RPMI7951 (cell line): ENCODE measurements at places on chromosomes 16 and 17. TPM values are rescaled to one million over a fixed set of nuclear protein-coding genes. Genes with fewer than 3 reads are reported as not detected.

The CRHR1 gene
- total RNA-seq = not detected in 2 replicates

The OR4D1 gene
- total RNA-seq = not detected in 2 replicates

DNA sequence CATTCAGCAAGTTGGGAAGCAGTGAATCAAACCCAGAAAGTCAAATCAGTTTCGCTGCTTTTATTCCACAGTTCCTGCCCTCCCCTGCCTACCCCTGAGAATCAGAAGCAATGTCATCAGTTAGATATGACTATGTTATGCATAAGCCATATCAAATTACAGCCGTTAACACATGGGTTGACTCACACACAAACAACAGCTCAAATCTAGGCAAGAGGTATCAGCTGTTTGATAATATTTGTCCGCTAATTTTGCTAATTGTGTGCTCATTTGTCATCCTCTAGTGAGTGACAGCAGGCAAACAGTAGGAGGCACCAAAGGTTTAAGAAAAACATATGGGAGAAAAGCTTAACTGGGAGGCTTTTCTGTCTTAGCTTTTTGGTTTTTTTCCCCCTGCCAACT lies 327.4 kb upstream of the CCL2 start:
- peak; percentile 18 for DNase-seq

The PIPOX gene
- 10.0 and 11.7 TPM in 2 replicates for total RNA-seq

The PLLP gene
- total RNA-seq = 0.24 and 2.1 TPM in 2 replicates

- DNase-seq = no peak
Measured at GRCh38 chr17:33055171-33055611, 63.5 kb downstream of the SPACA3 start.

DNA sequence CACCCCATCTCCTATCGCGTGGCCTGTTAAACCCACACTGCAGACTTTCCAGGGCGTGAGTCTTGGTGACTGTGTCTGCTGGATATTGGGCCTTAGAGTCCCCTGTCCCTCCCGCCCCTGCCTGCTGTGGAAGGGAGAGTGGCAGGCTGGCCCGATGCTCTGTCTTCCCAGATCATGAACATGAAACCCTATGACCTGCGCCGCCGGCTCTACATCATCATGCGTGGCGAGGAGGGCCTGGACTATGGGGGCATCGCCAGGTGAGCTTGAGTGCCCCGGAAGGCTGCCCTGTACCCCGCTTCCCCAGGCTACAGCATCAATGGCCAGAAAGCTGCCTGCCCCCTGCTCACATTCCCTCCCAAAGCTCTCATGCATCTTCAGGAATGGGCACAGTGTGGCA lies 19.5 kb upstream of the CLEC18A start:
- no peak for DNase-seq

The KRT33A gene
- not detected in 2 replicates for total RNA-seq

- no peak for DNase-seq
Measured at GRCh38 chr16:27284865-27285675, 16.5 kb upstream of the NSMCE1 start.

GRCh38 chr16:53537626-53538025 lies 34.6 kb upstream of the AKTIP start:
- no peak for DNase-seq

GRCh38 chr16:46688654-46689364 lies at the start of gene VPS35:
TSS of gene VPS35 (minus strand) at chr16:46689178. CDS start at chr16:46689133, 45 bp downstream.
- DNase-seq = peak; percentile 98

DNA sequence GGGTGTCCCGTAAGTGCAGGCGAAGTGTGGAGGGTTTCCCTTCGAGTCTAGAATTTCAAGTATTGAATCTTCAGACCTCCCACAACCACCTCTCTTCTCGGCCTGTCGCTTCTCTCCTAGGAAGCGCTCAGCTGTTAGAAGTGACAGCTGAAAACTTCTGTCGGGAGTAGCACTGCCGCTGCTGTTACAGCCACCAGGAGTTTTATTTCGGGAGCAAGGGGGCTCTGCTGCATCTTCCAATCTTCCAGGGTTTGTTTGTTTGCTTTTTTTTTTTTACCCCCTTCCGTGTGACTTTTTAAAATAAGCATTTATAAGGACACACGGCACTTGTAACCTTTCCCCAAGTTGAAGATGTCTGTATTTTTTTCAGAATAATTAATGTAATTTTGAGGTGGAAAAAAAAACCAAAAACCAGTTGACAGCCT lies 767 bp downstream of the RPS6KB1 start:
- peak; percentile 29 for DNase-seq

The IGF2BP1 gene
- total RNA-seq = 4.0 and 5.0 TPM in 2 replicates

- DNase-seq = no peak
Measured at GRCh38 chr17:62882878-62883277, 74.8 kb upstream of the MARCHF10 start.

- no peak for DNase-seq
Measured at GRCh38 chr16:62760398-62760797, 724.2 kb upstream of the CDH8 start.

DNA sequence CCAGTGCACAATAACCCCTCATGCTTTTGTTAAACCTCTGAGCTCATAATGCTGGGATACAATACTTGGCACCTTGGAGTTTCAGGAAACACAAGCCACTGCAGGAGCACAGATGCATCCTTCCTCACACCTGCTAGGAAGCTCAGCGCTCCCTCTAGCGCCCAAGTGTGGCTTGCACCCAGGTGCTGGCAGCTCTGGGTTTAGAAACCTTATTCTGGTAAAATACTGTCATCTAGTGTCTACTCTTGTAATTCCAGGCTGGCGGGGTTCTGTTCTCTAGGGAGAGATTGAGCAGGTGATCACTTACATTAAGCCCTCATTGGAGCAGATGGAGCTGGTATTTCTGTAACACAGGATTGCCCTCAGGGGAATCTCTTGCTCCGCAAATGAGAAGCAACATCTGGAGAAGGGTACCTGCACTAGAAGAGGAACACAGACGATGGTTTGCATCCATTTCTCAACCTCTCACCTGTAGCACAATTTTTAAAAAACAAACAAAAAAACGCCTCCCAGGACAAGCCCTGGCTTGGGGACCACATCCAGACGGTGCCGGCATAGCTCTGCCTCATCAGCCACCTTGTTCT lies 1.5 kb downstream of the CCL1 start:
- DNase-seq = peak; percentile 81

DNA sequence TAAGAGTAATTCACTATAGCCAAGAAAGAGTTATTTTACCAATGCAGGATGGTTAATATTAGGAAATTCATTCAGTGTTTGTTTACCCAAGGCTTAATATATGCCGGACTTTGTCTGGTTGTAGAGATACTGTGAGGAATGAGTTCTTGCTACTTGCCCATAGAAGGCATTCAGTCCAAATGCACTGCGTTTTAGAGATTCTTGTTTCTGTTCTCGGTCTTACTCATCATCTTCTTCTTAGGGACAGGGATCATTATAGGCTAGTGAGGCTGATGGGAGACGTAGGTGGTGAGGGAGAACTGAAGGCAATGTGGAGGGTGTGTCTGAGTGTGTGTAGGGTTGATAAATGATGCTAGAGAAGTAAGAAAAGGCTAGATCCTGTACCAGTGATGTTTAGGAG lies 90.7 kb downstream of the OR1D5 start:
- no peak for DNase-seq

DNA sequence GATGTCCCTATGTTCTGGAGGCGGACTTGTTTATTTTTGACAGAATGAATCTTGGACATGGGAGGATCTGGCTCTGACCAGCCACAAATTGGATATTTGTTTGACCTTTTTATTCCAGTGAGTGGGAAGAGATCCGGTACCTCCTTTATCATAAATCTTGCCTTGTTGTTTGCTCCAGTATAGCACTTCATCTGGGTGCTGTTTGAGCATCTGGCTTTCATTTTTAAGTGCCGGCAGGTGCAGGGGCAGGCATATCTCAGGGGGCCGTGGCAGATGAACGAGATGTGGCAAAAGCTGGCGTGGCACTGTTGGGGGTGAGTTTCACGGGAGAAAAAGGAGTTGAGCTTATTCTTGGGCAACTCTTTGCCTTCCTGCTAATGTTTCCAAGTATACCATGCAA lies 37.8 kb downstream of the MSI2 start:
- DNase-seq = no peak

The MMP15 gene
- 2.6 and 7.7 TPM in 2 replicates for total RNA-seq

The RAB26 gene
- 0.20 and 0.72 TPM in 2 replicates for total RNA-seq

The ALOX15B gene
- not detected in 2 replicates for total RNA-seq

GRCh38 chr16:87012954-87013938 lies 303.9 kb downstream of the C16orf95 start:
- no peak for DNase-seq

GRCh38 chr16:23700509-23700908 lies 12.5 kb downstream of the ERN2 start:
- DNase-seq = no peak

- DNase-seq = no peak
Measured at GRCh38 chr16:83392743-83393142, 415.0 kb upstream of the HSBP1 start.

- peak; percentile 14 for DNase-seq
Measured at GRCh38 chr17:57355090-57355859, 99.0 kb downstream of the MSI2 start.

- DNase-seq = no peak
Measured at GRCh38 chr16:10624527-10624926, 44.1 kb upstream of the EMP2 start.

The OR1A1 gene
- not detected in 2 replicates for total RNA-seq

GRCh38 chr16:760545-761343 lies at the start of gene MSLN:
TSS of gene MSLN (plus strand) at chr16:760734. CDS start at chr16:762681, 1,947 bp downstream.
- DNase-seq = no peak

DNA sequence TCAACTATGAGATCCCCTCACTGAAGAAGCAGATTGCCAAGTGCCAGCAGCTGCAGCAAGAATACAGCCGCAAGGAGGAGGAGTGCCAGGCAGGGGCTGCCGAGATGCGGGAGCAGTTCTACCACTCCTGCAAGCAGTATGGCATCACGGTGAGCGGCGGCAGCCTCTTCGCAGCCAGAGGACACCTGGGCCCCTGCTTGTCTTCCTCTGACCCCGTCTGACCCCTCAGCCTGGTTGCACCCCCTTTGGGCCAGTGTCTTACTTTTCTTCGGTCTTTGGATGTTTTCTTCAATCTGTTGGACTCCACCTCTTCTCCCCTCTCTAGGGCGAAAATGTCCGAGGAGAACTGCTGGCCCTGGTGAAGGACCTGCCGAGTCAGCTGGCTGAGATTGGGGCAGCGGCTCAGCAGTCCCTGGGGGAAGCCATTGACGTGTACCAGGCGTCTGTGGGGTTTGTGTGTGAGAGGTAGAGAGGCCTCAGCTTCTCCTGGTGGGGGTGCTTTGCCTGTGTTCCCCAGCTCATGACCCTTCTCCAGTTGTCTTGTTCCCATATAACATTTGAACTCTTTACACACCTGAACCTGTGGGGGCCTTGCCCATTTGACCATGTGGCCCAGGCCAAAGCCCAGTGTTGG lies 4.4 kb downstream of the CDK5RAP3 start:
- DNase-seq = no peak

DNA sequence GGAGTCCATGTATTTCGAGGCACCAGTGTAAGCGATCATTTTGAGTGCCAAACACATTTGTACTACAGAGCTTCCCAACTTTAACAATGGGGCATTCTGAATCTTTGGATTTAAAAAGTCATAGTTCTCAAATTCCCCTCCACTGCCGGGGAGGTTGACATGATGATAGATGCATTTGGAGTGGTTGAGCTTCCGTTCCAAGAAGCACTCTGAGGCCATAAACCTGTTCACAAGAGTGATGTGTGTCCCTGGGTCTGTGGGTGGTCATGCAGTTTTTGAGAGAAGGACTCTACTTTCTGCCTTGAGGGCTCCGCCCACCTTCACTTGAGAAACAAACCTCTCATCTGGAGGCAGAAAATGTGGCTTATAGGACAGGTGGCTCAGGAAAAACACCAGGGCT lies 43.7 kb downstream of the IRX5 start:
- no peak for DNase-seq

- no peak for DNase-seq
Measured at GRCh38 chr17:36682773-36683172, 81.4 kb downstream of the MRM1 start.

GRCh38 chr16:72705801-72706200 lies 342.1 kb downstream of the ZFHX3 start:
- DNase-seq = no peak

GRCh38 chr17:78267253-78268073 lies 36.0 kb downstream of the TMEM235 start:
- no peak for DNase-seq

The AOC3 gene
- 0.10 TPM in 1 of 2 replicates, not detected in the other for total RNA-seq

DNA sequence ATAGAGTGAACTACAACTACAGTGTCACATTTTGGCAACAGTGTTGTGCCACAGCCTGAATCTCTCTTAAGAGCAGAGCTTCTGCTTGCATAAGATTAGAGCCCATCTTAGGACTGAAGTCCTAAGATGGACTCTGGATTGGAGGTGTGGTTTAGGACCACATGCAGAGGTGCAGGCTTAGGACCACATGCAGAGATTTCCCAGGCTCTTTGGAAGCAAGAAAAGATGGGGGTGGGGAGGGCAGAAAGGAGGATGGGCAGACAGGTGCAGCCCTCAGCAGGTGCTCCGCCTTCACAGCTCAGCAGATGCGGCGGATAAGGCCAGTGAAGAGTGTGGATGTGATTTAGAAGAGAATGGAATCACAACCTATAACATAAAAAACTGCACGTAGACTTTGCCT lies 128.7 kb downstream of the TANGO6 start:
- no peak for DNase-seq
